Peyer's patch (tissue), 4 donors: ENCODE measurements at places on chromosomes 2 and 18.

DNA sequence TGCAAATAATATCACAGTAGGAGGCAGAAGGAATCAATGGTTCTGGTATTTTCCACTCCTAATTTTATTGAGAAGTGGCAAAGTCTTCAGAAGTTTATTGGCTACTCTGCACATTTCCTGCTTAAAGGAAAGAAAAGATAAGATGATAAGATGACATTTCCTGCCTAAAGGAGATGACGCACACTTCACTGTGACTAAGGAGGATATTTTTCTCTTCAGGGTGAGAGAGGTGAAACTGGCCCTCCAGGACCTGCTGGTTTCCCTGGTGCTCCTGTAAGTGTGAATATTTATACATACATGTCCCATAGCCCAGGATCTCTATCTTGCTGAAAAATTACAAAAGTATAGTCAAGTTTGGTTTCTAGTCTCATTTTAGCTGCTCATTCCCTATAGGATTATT lies 27.9 kb downstream of the COL3A1 start:
- no peak for DNase-seq

GRCh38 chr2:144515696-144516410 lies 4.1 kb downstream of the ZEB2 start:
- peak; percentile 28 for DNase-seq

GRCh38 chr18:46696268-46696667 lies 39.2 kb upstream of the LOXHD1 start:
- DNase-seq = no peak

- no peak for DNase-seq
Observed at GRCh38 chr2:233492751-233493150, 73.8 kb downstream of the USP40 start.

- DNase-seq = no peak
Observed at GRCh38 chr2:28471214-28471613, 24.6 kb upstream of the PLB1 start.

GRCh38 chr18:41042866-41043265 lies 912.2 kb upstream of the PIK3C3 start:
- DNase-seq = no peak

GRCh38 chr2:156590085-156590739 lies 154.0 kb downstream of the GPD2 start:
- DNase-seq = no peak

- DNase-seq = no peak
Observed at GRCh38 chr2:18849841-18850578, 260.6 kb upstream of the NT5C1B start.

DNA sequence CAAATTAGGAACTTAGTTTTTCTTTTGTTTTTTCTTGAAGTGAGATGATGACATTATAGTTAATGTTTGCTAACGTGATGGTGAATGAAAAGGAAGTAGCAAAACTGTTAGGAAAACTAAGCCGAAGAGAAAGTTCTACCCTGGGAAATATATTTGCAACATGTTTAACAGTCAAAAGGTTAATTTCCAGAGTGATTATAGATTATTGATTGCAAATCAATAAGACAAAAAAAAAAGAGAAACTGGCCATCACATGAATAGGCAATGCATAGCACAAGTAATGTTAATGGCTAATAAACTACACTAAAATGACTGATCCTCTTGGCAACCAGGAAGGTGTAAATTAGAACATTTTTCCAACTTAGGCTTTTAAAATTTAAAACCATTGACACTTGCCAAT lies 26.0 kb upstream of the AMMECR1L start:
- no peak for DNase-seq

- DNase-seq = no peak
Observed at GRCh38 chr2:67046591-67046990, 350.5 kb upstream of the ETAA1 start.

DNA sequence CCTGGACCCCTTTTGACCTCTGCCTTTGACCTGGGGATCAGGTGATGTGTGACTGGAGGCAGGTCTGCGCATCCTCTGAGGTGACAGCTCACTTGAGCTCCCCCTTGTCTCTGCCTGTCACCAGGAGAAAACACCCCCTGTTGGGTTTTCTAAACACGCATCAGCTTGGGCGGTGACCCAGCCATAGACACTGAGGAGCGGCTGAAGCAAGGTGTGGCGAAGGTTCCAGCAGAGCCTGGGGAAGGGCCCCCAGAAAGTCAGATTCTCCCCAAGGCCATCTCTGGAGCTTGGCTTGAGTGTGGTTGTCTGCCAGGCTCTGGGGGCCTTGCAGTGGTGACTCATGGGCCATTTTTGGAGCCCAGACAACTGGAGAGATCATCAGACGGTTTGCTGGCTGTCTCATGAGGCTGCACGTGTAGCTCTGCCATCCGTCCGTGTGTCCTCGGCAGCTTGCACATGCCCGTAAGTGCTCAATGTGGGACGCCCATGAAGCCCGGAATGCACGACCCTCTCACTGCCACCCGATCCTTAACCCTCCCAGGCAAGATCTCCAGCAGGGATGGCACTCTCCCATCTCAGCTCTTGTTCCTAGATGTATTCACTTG lies 29.4 kb downstream of the SIX3 start:
- DNase-seq = no peak

DNA sequence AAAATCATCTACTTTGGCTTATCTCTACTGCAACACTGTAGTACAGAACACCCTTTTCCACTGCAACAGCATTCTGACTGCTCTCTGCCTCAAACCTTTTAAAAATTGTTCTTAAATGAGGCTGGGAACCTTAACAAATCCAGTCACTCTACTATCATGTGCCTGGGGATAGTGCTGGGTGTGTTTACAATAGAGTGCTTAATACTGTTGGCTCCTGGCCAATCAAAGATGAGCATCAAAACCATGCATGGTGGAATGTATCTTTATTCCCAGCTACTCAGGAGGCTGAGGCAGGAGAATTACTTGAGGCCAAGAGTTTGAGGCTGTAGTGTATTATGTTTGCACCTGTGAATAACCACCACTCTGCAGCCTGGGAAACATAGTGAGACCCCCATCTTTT lies 7.4 kb downstream of the ANKAR start:
- DNase-seq = no peak

GRCh38 chr2:144971786-144972335 lies 451.9 kb upstream of the ZEB2 start:
- no peak for DNase-seq

GRCh38 chr2:74384051-74384450 lies 3.9 kb upstream of the DCTN1 start:
- DNase-seq = no peak

- DNase-seq = no peak
Observed at GRCh38 chr18:68394705-68395104, 320.2 kb downstream of the TMX3 start.

DNA sequence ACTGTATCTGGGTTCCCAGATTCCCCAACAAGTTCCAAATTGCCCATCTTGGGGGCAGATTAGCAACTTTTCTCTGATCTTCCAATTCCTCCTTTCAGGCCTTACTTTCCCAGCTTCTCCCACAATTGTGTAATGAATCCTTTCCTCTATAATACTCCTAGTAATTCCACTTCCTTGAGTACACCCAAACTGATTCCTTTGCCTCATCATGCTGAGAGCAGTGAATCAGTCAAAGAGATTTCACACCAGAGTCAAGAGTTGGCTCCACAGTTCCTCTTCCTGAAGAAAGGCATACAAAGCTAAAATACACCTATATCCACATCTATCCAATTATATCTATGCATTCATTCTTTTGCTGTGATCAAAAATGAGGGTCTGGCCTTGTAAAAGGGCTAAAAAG lies 28.6 kb upstream of the DAPL1 start:
- DNase-seq = no peak

DNA sequence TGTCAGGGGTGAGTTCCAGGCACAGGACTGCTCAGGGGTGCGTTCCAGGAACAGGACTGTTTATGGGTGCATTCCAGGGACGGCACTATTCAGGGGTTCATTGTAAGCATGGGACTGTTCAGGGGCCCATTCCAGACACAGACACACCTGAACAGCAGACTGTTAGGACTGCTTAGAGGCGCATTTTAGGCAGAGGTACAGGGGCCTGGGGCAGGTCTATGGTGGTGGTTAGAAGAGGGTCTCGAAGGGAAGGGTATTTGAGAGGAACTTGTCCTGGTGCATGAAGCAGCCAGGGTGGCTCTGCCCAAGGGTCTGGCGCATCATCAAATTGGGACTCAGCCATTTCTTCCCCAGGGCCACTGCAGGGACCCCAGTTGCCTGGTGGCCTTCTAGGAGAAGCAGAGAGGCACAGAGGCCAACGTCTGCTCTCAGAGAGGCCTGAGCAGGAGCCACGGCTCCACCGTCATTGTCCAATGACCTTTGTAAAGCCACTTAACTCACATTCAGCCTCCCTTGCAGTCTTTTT lies 14.8 kb upstream of the MLPH start:
- no peak for DNase-seq

GRCh38 chr2:209523041-209523740 lies 99.3 kb downstream of the MAP2 start:
- DNase-seq = no peak

DNA sequence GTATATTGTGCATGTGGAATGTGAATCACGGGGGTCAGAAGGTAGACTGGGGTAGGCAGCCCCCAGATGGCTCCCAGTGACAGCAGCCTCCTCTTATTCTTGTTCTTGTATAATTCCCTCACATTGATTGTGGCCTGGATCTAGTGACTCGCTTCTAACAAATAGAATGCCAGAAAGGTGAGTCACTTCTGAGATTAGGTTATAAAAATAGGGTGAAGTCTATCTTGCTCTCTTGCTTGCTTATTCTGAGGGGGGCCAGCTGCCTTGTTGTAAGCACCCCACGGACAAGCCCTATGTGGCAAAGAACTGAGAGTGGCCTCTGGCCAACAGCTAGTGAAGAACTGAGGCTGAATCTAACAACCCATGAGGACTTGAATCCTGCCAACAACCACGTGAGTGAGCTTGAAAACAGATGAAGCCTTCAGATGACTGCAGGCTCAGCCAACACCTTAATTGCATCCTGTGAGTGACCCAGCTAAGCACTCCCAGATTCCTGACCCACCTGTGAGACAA lies 15.6 kb upstream of the RMND5A start:
- peak; percentile 81 for DNase-seq

- DNase-seq = no peak
Observed at GRCh38 chr2:148885988-148886387, 11.0 kb downstream of the KIF5C start.

DNA sequence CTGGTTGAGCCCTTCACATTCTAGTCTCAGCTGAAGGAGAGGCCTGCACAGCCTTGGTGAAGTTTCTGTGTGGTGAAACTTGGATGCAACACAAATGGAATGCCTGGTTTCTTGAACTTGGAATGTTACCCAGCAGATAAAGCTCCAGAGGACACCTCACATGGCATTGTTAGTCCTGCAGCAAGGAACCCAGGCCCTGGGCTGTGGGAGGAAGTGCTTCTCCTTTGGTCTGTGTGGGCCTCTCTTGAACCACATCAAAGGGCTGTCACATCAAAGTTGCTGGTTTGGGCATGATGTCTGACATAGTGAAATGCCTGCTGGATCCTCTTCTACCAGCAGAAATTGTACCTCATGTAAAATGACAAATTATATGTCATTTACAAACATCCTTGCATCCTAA lies 198.5 kb downstream of the FHOD3 start:
- DNase-seq = no peak

DNA sequence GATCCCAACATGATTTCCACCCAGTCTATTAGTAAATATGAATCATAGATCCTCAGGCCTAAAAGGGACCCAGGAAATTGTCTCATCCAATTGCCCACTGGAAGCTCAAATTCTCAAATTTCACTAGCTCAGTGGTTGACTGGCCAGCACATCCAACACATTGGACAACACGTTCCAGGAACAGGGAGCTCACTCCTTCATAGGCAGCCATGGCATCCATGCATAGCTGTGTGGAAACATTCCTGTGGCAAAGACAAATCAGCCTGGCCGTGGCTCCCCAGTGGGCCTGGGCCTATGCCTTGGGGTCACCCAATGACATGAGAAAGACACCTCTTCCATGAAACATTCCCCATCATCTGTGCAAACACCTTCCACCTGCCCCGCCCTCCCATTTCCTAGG lies 261.1 kb downstream of the ANAPC1 start:
- DNase-seq = no peak

DNA sequence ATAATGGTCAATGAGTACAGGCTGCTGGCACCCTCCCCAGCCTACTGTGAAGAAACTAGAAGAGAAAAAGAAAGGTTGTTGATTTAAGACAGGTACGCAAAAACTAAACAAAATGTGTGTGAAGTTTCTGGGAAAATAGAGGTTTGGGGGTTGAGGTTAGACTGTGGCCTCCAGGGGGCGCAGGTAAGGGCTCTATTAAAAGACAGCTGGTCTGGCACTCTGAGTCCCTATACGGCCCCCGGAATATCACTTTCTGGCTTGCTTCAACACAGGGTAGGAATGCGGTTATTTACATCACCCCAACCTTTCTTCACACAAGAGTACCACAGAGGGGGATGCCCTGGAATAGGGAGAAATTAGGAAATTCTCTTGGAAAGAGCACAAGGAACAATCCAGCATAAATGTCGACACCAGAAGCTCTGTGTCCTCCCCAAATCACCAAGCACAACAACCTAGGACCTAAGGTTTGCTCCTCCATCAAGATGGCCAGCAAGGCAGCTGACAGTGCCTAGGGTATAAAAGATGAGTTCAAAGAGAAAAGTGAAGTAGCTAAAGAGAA lies 480.8 kb upstream of the KLHL29 start:
- DNase-seq = no peak

GRCh38 chr2:215487002-215487372 lies 51.1 kb upstream of the FN1 start:
- DNase-seq = no peak

GRCh38 chr2:73205611-73206010 lies 3.2 kb downstream of the NOTO start:
- DNase-seq = no peak

- DNase-seq = no peak
Observed at GRCh38 chr2:209824391-209824790, 52.8 kb downstream of the UNC80 start.

DNA sequence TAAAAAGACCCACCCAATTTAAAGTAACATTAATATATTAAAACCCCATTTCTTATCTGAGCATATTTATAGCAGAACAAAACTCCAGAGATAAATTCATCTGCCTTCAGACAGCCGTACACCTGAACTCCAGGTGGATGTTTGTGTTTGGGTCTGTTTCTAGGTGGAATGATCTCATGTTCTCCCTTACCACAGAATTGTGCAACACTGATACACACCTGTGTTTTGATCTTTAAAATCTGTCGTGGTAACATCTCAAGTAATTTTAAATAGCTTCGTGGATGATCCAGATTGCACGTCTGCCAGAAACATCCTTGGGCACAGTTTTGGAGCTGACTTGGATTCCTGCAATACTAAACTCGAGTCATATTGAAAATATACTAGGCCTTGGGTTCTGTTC lies 207.5 kb upstream of the FOSL2 start:
- no peak for DNase-seq

GRCh38 chr2:40257340-40258134 lies 194.4 kb downstream of the SLC8A1 start:
- DNase-seq = no peak
